ENCODE measurements at places on chromosomes 4 and X.

- H3K4me1 ChIP-seq: peaks cover 4% of the 10 kb centered on the region
- no peak overlapping the region for H3K27ac ChIP-seq
- no peaks in the 10 kb centered on the region for H3K36me3 ChIP-seq
- H3K27me3 ChIP-seq: no peaks in the 10 kb centered on the region
Measured at GRCh38 chrX:134453631-134454030, 6.3 kb upstream of the HPRT1 start.

GRCh38 chr4:78552389-78553042 lies 946 bp downstream of the ANXA3 start:
- H3K36me3 ChIP-seq: no peaks in the 10 kb centered on the region
- H3K4me1 ChIP-seq: peaks cover 18% of the 10 kb centered on the region
- no peak overlapping the region for H3K27ac ChIP-seq
- H3K27me3 ChIP-seq: no peaks in the 10 kb centered on the region
- no peak overlapping the region for H3K4me3 ChIP-seq

- H3K27me3 ChIP-seq: no peaks in the 10 kb centered on the region
- H3K4me1 ChIP-seq: peaks cover 8% of the 10 kb centered on the region
- no peaks in the 10 kb centered on the region for H3K36me3 ChIP-seq
- H3K4me3 ChIP-seq: no peak overlapping the region
- no peak for DNase-seq
Measured at GRCh38 chr4:99024481-99025275, 29.2 kb downstream of the METAP1 start.

DNA sequence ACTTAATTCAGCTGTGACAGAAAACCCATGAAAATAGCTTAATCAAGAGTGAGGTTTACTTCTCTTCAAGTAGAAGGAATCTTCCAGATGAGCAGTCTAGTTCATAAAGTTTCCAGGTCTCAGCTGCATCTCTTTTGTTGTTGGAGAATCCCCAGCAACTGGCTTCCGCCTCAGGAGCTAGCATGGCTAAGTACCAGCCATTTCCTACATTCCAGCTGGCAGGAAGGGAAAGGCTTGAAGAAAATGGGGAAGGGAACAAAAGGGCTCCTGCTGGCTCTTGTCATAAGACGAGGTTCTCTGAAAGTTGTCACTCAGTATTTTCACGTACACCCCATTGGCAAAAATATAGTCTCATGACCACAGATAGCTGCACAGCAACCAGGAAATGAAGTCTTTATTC lies 27.3 kb upstream of the TRIM2 start:
- no peak for DNase-seq
- H3K4me3 ChIP-seq: no peak overlapping the region
- peaks cover 4% of the 10 kb centered on the region for H3K27me3 ChIP-seq
- no peak overlapping the region for H3K27ac ChIP-seq
- no peaks in the 10 kb centered on the region for H3K36me3 ChIP-seq

GRCh38 chr4:38060829-38061431 lies 100.7 kb downstream of the PTTG2 start:
- no peaks in the 10 kb centered on the region for H3K27me3 ChIP-seq
- no peak overlapping the region for H3K4me3 ChIP-seq
- no peaks in the 10 kb centered on the region for H3K4me1 ChIP-seq
- no peak overlapping the region for H3K27ac ChIP-seq
- no peak for DNase-seq

DNA sequence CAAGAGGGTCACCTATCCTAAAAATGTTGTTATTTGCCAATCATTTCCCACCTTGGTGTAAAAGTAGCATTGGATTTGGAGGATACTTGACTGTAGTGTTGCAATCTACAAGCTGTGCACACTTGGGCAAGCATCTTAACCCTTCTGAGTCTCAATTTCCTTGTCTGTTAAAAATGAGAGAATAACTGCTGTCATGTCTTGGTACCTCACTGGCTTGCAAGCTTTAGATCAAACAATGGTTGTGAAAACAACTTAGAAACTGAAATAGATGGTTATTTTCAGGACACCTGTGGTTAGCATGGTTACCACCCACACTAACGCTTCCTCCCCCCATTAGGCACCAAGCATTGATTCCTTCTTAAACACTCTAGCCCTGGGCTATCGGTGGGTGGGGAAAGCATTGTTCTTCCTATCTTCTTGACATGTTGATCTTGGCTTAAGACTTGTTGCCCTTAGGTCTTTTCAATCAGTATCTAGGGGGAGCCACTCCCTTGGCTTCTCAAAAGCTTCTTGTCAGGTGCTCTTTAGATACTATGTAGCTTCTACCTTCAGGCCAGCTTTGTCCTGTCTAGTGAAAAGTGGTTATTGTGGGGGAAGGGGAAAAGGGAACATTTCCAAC lies 10.6 kb upstream of the AMOT start:
- no peaks in the 10 kb centered on the region for H3K36me3 ChIP-seq
- no peak overlapping the region for H3K4me3 ChIP-seq
- no peak overlapping the region for H3K27ac ChIP-seq

DNA sequence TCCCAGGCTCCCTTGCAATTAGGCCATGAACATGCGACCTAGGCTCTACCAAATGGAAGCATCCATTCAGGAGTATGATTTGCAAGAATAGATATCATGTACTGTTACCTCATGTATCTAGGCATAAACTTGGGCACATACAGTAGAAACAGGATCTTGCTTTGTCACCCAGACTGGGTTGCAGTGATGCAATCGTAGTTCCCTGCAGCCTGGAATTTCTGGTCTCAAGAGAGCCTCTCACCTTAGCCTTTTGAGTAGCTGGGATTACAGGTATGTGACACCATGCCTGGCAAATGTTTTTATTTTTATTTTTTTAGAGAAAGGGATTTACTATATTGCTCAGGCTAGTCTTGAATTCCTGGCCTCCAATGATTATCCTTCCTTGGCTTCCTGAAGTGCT lies 994.2 kb downstream of the ADGRL3 start:
- no peak overlapping the region for H3K27ac ChIP-seq
- H3K4me1 ChIP-seq: no peaks in the 10 kb centered on the region
- no peaks in the 10 kb centered on the region for H3K36me3 ChIP-seq
- H3K4me3 ChIP-seq: no peak overlapping the region

DNA sequence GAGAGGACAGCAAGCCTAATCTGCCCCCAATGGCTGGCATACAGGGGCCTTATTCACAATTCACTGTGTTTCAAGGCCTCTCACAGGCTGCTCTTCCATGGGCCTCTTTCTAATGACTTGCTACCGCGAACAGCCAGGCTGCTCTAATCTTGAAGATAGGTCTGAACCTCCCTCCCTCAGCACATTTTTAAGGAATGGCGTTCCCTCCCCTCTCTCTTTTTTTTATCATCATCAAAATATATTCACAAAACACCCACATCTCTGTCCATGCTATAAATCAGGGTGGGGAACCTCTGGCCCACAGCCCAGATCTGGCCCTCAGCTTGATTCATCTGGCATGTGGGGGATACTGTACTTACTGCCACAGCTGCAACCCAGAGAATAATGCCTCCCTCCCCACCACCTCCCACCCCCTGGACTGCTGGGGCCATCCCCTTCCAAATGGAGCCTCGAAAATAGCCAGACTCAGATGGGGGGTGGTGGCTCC lies 76.2 kb upstream of the PLAC1 start:
- no peak for DNase-seq
- H3K4me1 ChIP-seq: no peaks in the 10 kb centered on the region
- H3K4me3 ChIP-seq: no peak overlapping the region

GRCh38 chr4:42513748-42514492 lies 116.6 kb downstream of the SHISA3 start:
- no peak overlapping the region for H3K27ac ChIP-seq
- H3K4me1 ChIP-seq: no peaks in the 10 kb centered on the region
- peaks cover 16% of the 10 kb centered on the region for H3K36me3 ChIP-seq

DNA sequence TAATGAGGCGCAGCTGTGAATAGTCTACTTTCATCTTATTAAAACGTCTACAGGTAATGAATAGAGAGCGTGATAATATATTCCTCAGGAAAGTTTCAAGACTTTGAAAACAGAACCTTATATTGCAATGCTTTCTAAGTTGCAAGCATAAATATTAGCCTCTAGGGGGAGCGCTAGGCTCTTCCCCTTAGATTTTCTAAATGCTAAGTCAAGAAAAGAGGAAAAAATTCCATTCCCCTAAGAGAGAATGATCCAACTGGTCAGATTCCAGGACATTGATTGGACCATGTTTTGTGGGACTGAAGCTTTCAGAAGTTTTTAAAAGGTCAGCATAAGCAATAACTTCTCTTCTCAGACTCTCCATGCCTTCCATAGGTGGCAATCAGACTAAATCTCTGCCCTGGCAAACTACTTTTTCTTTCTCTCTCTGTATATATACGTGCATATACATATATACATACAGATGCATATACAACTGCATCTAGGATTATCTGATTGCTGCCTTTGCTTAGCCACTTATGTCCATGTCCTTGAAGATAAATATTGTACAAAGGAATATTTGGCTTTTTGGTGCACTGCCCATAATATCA lies 492.9 kb downstream of the INPP4B start:
- H3K27me3 ChIP-seq: no peaks in the 10 kb centered on the region
- H3K27ac ChIP-seq: no peak overlapping the region
- H3K4me1 ChIP-seq: no peaks in the 10 kb centered on the region
- no peaks in the 10 kb centered on the region for H3K36me3 ChIP-seq
- DNase-seq: peak; percentile 15
- H3K4me3 ChIP-seq: no peak overlapping the region

GRCh38 chr4:143641361-143641760 lies 59.1 kb downstream of the FREM3 start:
- H3K36me3 ChIP-seq: no peaks in the 10 kb centered on the region
- no peaks in the 10 kb centered on the region for H3K27me3 ChIP-seq
- DNase-seq: no peak
- H3K4me3 ChIP-seq: no peak overlapping the region
- H3K27ac ChIP-seq: no peak overlapping the region
- H3K4me1 ChIP-seq: no peaks in the 10 kb centered on the region

DNA sequence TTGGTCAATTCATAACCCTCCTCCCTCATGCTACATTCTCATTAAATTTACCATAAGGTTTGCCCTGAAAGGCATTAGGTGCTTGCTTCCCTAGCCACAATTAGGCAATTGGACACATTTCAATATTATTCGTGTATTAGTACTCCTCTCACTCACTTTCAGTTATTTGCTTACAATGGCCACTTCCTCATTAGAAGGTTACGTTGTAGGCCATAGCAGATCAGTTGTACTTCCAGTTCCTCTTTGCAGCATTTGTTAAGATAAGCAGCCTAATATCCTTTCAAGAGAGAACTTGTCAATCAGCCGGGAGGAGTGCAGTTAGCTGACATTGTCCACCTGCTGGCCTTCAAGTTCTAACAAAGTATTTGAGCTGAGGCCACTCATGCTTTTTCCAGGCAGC lies 1017.2 kb downstream of the PCDH7 start:
- no peaks in the 10 kb centered on the region for H3K4me1 ChIP-seq
- no peaks in the 10 kb centered on the region for H3K36me3 ChIP-seq
- DNase-seq: no peak
- H3K4me3 ChIP-seq: no peak overlapping the region

DNA sequence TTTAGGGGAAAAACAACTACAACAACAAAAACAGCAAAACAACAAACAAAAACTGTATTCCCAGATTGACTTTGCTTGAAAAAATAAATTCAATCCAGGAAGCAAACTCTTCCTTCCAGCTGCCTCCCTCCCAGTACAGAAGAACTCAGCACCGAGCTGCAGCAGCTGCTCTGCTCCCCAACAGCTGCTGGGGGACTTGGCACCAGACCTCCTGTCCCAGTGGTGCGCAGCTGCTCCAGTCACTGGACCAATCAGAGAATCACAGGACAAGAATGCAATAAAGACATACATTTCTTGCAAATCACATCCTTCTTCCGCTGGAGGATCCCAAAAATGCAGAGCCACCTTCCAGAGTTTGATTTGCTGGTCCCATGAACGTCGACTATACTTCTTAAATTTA lies 11.8 kb upstream of the FAM53A start:
- H3K36me3 ChIP-seq: no peaks in the 10 kb centered on the region
- H3K27me3 ChIP-seq: no peaks in the 10 kb centered on the region
- no peak for DNase-seq
- no peaks in the 10 kb centered on the region for H3K4me1 ChIP-seq
- H3K4me3 ChIP-seq: no peak overlapping the region

DNA sequence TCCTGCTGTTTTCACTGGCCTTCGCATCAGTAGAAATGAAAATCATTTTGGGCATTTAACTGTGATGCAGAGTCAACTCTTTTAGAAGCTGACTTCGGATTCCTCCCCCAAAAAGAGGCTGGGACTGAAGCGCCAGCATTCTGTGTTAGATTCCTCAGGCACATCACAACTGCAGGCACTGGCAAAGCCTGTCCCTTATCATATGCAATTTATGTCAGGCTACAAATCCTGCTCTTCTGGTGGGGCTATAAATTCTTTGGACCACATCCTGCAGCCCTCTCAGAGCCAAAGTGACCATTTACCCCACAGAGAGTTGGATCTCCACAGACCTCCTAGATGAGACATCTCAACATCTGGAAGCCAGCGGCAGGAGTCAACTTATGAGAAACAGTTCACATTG lies 138.4 kb downstream of the CBR4 start:
- H3K27me3 ChIP-seq: peaks cover 17% of the 10 kb centered on the region
- no peaks in the 10 kb centered on the region for H3K36me3 ChIP-seq
- no peak overlapping the region for H3K4me3 ChIP-seq
- H3K27ac ChIP-seq: no peak overlapping the region
- no peak for DNase-seq
- no peaks in the 10 kb centered on the region for H3K4me1 ChIP-seq

All from B cell (primary cell).